ENCODE measurements at places on chromosomes 4 and X.

GRCh38 chrX:103864149-103864548, 32.1 kb upstream of the RAB9B start:
- no peak for DNase-seq

DNA sequence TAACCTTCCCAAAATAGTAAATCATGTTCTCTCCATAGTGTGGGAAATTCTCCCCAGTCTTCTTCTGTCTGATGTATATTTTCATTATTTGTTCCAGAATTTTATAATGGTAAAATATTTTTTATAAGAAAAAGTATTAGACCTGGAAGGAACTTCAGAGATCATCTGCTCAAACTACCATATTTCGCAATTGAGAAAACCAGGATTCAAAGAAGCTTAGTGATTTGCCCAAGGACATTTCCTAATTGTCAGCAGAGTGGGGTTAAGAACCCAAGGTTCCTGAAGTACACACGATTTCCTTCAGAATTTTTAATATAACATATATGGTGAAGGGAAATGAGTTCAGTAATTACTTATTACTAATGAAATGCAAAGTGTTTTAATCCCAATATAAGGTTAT, 24.1 kb downstream of the OCIAD1 start:
- no peak for DNase-seq

GRCh38 chr4:147481577-147482109, 746 bp downstream of the EDNRA start:
- DNase-seq = no peak

DNA sequence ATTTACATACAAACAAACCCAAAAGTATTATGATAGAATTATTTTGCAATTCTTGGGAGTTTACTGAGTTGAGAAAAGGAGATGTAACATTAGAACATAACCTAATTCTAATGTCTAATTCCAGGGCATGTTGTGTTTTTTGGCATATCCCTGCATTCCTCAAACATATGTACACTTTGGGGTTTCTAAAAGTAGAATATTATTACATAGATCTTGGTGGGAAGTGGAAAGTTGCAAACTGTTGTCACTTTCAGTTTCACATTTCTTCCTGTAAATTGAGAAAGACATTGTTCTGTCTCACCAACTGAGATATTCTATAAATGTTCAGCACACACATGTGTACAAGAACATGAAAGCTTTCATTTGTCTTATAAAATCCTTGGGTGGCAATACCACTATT, 24.4 kb upstream of the GBA3 start:
- no peak for DNase-seq

Measured in heart left ventricle (tissue), 16 donors.